ENCODE measurements at places on chromosomes 5 and 9. TPM values are rescaled to one million over a fixed set of nuclear protein-coding genes. Genes with fewer than 3 reads are reported as not detected.

DNA sequence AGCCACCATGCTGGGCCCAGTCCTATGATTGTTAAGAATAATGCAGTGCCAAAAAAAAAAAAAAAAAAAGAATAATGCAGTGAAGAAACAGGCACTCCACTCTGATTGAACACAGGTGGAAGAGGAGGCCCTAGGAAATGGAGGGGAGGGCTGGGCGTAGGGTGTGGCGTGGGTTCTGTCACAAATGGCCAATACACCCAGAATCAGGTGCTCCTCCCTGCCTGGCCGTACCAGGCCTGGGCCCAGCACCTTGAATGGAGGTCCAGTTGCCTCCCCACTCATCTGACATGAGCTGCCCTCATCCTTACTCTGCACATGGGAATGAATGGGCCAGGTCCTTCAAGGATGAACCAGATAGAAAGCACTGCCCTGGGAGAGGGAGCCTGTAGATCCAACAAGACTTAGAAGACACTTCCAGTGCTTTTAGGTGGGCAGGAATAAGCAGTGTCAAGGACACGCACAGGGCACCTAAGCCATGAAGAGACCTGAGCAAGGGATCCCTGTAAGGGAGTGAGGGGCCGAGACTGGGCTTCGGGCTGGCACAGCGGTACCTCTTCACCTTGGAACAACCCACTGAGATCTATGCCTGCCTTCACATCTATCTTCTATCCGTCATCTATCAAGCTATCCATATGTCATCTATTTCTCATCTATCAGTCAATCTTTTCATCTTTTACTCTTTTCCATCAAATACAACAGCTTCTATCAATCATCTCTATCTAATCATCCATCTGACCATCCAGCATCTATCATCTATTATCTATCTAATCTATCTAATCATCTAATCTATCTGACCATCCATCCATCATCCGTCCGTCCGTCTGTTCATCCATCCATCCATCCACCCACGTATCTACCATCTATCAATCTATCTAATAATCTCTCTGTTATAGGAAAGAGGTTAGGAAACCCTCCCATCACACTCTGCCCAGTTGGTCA, 15.9 kb downstream of the NINJ1 start:
- peak; percentile 29 for DNase-seq

GRCh38 chr9:16401701-16402100, 468.8 kb downstream of the BNC2 start:
- no peak for DNase-seq

DNA sequence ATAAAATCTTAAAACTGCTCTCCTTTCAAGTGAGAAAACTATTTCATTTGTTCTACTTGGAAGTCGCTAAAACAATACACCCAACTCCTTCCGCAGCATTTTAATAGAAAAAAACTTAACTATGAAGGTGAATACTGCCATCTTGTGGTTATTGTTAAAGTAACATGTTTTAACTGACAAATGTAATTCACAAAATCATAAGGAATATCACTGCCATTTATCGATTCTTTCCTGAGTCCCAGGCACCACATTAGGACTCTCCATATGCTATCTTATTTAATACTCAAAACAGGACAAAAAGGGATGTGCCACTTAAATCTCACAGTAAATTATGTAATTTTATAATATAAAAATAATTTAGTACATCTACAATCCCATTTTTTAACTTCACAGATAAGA, 130.5 kb upstream of the ITGA1 start:
- DNase-seq, result no peak

- peak; percentile 91 for DNase-seq
Measured at GRCh38 chr9:131017067-131017466, 8.1 kb downstream of the LAMC3 start.

- DNase-seq, result no peak
Measured at GRCh38 chr5:134053840-134054338, 49.1 kb upstream of the VDAC1 start.

- DNase-seq, result no peak
Measured at GRCh38 chr5:174570662-174571061, 153.7 kb upstream of the MSX2 start.

ZNF608 gene
- 100 TPM for total RNA-seq

- no peak for DNase-seq
Measured at GRCh38 chr5:11130131-11130530, 369.1 kb upstream of the DAP start.

- DNase-seq, result no peak
Measured at GRCh38 chr5:66697796-66698564, 101.8 kb downstream of the MAST4 start.

LCN6 gene
- total RNA-seq, result not detected

GABRA1 gene
- total RNA-seq, result 0.33 TPM

GRCh38 chr5:86570427-86571083, 47.2 kb upstream of the COX7C start:
- DNase-seq, result peak; percentile 40

DNA sequence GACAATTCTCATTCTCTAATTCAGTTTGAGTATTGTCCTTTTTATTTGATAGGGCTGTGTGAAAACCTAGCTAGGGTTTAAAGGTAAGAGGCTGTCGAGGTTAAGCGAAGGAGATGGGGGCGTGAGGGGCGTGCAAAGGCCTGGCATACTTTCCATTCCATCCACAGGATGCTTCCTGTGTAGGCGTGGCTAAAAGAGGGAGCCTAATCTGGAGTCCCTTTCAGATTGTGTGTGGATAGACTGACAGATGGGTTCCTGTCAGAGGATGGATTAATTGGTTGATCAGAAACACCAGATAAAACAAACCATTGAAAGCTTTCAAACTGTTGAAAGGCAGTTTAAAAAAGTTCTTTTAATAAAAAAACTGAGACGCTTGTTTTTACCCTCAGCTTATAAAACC, 1.1 kb upstream of the ELL2 start:
- peak; percentile 87 for DNase-seq

NDUFS4 gene
- total RNA-seq, result 79.4 TPM

C8G gene
- 1.6 TPM for total RNA-seq

DNA sequence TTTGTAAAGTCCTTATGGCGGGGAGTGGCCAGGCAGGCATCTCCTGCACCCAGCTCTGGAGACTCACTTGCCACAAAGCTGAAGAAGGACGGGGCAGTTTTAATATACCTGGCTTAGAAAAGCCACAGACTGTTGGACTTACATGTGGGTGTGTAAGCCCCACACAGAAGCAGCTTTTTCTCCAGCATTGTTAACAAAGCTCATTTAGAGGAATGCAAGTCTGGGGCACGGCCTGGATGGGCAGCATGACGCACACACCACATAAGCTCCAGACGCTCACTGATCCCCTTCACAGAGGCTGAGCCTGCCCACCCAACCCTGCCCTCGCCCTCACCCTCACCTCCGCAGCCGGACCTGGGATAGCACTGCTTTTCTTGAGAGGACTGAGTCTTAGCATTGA, 58.0 kb upstream of the PDE8B start:
- DNase-seq, result no peak

CORO2A gene
- total RNA-seq, result 23.4 TPM

DNA sequence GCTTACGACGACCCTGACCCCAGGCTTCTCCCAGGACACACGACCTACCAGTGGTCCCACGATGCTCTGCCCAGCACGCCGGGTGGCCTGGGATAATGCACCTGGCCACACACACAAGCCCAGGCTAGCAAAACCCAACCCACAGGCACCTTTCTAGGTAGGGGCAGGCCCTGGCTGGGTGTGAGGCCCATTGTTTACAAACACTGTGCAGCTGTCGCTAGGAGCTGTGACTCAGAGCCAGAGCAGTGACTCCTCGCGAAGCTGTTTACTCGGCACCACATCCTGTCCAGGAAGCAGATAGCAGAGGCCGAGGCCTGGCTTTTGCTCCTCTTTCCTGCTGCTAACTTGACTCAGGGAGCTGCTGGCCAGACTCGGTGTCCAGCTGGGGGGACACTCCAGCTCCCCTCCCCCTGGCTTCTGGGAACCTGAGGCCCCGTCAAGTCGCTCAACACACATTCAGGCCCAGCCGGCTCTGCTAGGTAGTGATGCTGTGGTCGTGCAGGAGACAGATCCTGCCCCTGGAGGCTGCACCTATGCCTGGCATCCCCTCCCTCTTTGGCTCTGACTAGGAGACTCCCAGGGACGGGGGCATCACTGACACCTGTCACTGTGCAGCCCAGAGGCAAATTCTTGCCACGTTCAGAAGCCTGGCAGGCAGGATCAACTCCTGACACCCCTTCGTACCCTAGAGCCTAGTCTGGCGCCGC, 12.8 kb upstream of the RALGDS start:
- peak; percentile 91 for DNase-seq

DNA sequence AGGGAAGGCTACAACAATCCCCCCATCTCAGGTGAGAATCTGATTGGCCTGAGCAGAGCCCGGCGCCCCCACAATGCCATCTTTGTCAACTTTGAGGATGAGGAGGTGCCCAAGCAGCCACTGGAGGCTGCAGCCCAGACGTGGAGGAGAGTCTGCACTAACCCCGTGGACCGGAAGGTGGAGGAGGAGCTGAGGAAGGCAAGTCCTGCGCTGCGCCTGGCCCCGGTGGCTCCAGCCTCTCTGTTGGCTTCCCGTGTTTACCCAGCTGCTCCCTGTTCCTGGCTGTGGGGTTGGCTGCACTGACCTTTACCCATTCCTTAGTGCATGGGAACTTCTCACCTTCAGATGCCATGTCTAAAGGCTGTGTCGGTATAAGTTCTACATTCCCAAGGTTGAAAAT, 11.0 kb upstream of the CEL start:
- DNase-seq, result no peak

PCDHA9 gene
- 2.6 TPM for total RNA-seq

CDX1 gene
- total RNA-seq, result not detected

DNA sequence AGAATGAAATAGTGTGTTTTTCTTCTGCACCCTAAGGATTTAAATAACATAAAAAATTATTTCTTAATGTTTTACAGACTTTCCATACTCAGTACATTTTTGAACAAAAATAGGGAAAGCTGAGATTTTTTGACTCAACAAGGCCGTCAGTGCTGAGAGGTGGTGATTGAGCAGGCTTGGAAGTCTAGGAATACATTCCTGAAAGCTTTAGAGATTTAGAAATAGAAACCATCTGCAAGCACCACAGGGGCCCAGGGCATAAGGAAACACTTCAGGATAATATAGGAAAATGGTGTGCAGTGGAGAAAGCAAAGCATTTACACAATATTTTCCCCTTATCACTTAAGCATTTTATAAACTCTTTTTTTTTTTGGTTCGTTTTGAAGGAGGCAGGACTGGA, 5.2 kb downstream of the BASP1 start:
- no peak for DNase-seq

OR1Q1 gene
- total RNA-seq, result not detected

GRCh38 chr9:136763649-136764035, 676 bp downstream of the LCN15 start:
- DNase-seq, result no peak

ADGRD2 gene
- total RNA-seq, result 0.16 TPM

DNA sequence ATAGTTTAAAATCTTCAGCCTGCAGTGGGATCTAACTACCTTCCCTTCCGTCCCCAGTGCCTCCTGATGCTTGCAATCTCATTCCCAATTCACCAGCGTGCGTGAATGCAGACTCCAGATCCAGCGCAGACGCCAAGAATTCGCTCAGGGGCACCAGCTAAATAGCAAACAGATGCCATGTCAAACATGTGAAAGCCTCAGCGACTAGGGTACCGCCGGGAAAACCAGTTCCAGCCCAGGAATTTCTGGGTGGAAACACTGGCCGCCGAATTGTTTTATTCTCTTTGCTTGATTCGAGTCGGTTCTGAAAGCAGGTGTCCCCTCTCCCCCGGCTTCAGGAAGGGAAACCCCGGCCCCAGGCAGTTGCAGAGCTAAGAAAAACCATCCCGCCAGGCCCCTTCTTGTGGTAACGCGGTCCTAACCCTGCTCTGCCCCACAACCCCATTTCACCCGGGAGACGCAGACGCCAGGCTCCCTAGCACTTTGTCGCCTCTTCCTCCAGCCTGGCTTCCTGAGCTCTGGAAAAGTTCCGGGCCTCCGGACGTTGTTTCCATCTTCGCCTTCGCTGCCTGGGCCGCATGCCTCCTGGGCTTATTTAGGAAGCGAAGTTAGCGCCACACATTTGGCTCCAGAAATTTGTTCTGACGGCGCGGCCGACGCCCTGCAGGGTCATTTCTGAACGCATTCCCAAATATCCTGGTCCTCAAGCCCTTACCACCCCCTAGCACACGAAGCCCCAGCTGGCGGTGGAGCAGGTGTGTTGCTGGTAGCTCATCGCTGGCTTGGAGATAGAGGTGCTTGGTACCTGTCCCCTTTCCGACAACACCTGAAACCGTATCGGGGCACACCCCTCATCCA, 665 bp upstream of the LVRN start:
- peak; percentile 63 for DNase-seq

GRCh38 chr5:104533498-104533897, 970.9 kb upstream of the NUDT12 start:
- DNase-seq, result no peak

RNF44 gene
- total RNA-seq, result 146 TPM

STKLD1 gene
- 1.9 TPM for total RNA-seq

GRCh38 chr5:64790210-64790609, 21.5 kb downstream of the CWC27 start:
- no peak for DNase-seq

DNA sequence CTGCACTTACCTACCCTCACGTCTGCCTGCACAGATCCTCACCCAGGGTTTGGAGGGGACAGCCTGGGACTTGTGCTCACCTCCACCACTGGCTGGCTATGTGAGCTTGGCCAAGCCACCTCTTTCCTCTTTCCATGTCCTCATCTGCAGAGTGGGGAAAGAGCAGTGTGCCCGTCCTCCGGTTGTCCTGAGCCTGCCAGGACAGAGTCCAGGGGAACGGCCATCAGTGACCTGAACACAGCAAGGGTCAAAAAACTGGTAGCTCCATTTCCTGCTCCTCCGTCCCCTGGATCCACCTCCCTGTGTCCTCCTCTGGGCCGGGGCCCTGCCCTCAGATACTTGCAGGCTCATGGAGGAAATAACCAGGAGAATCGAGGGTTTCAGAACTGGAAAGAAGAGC, 187.7 kb downstream of the OLFM1 start:
- no peak for DNase-seq

ARHGEF37 gene
- total RNA-seq, result 1.3 TPM

- DNase-seq, result peak; percentile 70
Measured at GRCh38 chr9:116000748-116001329, 152.8 kb upstream of the PAPPA start.

DNA sequence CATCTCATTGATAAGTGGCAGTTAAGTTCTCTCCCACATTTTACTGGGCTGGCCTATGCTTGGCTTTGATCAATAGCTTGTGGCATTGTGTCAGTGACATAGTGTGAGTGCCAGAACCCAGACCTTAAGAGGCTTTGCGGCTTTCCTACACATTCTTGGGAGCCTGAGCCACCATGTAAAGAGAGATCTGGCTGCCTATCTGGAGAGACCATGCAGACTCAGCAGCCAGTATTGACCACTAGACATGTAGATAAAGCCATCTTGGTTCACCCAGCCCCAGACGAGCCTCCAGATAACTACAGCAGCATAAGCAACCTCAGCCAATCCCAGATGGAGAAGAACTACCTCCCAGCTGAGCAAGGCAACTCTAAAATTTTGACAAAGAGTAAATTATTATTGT, 28.6 kb downstream of the C9orf153 start:
- DNase-seq, result no peak

GRCh38 chr5:138212828-138213160, 329 bp downstream of the CDC23 start:
- no peak for DNase-seq

GRCh38 chr9:131731644-131732043, 8.2 kb downstream of the RAPGEF1 start:
- no peak for DNase-seq
